Erythroblast (primary cell): ENCODE measurements at places on chromosomes 6 and 20.
A peak's percentile ranks its signal among the peaks of the same experiment; 100 is the strongest.

DNA sequence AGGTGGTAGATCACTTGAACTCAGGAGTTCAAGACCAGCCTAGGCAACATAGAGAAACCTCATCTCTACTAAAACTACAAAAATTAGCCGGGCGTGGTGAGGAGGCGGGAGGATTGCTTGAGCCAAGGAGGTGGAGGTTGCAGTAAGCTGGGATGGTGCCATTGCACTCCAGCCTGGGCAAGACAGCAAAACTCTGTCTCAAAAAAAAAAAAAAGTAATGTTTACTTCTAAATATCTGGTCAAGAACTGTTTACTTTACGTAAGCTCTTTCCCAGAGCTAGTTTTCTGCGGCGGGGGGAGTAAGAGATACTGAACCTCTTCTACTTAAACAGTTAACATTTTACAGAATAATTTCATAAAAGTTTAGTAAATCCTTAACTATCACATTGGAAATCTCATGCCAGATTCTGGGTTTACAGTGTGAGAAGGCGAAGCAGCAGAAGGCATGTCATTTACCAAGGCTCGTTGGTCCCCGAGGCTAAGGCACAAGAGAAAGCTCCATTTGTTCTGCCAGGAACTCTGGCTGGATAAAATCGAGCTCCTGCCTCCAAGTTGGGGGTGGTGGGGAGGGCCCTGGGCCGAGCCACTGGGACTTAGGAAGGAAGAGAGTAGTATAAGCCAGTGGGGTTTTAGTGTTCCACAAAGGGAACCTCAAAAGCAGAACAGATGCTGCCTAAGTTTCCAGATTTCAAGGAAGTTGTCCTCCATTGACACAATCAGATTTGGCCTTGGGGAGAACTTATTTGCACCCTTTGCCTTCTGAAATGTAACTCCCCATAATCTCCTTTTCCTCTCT lies 41.7 kb downstream of the ARFGEF2 start:
- DNase-seq, result no peak

GRCh38 chr6:96562886-96563285 lies at the start of gene FHL5:
Gene FHL5, plus strand, starts transcription at chr6:96563128. Its CDS starts 40,486 bp downstream, at chr6:96603614.
- DNase-seq, result no peak

GRCh38 chr20:49676581-49677291 lies 36.9 kb downstream of the B4GALT5 start:
- peak; percentile 65 for DNase-seq

DNA sequence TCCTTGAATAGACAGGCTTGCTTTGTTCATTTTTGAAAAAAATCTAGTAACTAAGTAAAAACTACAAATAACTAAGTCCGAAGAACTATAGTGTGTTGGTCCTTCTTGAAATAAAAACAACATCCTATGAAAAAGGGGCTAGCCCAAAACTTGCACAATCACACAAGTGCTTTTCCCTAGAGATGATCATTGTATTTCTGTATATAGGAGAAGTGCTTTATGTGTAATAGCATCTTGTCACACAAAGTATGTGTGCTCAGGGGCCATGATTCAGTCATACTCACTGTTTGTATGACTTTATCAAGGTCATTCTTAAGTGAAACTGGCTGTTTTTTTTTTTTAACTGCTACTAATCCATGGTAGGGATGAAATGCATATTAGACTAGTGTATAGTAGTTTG lies 179.8 kb downstream of the DTNBP1 start:
- no peak for DNase-seq

- DNase-seq, result peak; percentile 55
Measured at GRCh38 chr20:33444797-33445560, 1.4 kb upstream of the SNTA1 start.

DNA sequence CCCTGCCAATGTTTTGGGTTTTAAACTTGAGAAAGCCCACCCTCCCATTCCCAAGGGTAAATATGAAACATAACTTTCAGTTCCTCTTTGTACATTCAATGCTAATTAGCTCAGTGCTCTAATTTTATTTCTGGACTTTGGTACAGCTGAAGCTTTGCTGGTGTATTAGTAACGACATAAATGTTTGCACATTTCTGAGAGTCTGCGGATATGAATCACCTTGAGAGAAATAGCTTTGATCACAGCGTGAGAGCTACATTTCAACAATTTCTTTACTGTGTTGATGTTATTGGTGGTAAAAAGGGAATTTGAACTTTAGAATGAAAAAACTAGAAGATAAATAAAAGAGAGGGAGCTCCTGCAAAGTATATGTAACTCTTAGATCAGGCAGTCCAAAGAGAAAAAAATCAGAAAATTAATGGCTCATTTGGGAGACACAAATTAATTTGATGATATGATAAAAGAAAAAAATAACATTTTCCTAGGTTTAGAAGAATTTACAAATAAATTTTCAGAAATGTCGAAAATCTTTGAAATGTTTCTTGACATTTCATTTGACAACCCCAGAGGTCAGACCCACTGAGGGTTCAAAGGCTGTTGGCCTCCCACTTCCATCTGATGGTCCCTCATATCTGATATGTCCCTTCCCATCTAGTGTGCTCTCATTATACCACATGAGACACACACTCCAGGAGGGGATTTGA lies 38.5 kb upstream of the CAP2 start:
- no peak for DNase-seq

DNA sequence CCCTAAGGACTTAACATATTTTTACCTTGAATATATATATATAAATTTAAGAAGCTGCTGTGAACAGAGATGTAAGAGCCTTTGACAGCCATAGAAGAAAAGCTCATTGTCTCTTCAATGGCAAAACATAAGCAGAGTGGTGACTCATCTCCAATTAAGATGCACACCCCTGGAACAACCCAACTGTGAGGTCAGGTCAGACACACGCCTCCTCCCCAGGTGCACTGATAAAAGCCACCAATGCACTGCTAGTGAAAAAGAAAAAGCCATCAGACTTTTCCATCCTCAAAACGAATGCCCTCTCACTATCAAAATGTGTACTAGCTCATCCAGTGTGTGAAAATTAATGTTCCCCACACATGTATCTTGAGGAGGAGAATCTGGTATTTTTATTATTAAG lies 100.1 kb downstream of the SMLR1 start:
- DNase-seq, result no peak

GRCh38 chr6:19036196-19036555 lies 649.0 kb downstream of the RNF144B start:
- no peak for DNase-seq

DNA sequence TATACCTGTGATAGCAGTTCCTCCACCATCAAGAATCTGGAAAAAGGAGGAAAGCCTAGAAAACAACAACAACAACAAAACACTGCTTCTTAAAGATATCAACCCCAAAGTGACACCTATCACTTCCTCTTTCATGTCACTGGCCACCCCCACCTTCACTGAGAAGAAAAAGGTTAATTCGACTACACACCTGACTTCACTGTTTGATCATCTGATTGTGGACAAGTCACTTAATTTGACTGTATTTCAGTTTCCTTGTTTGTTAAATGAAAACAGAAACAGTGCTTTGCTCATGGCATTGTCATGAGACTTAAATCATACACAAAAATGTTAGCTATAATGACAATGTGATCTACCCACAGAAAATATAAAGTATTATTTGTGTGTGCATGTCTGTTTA lies 280.6 kb upstream of the SULF2 start:
- no peak for DNase-seq

GRCh38 chr20:49100972-49101371 lies 54.9 kb downstream of the CSE1L start:
- DNase-seq, result peak; percentile 34

DNA sequence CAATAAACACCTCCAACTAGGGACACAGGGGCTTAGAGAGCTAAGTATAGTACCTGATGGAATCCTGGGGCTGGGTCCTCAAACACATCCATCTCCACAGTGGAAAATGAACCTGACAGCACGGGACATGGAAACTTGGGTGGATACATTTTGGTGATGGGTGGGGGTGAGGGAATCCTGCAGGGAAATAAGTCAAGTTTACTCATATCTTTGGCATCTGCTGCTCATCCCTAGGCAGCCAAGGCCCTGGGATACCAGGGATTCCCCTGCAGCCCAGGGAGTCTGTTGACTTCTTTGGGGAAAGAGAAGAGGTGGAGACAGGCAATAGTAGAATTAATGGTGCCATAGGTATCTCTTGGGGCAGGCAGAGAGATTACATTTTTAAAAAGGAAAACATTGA lies 6.6 kb downstream of the APOBEC2 start:
- DNase-seq, result no peak

- DNase-seq, result peak; percentile 93
Measured at GRCh38 chr6:14476793-14477531, 359.4 kb downstream of the CD83 start.

- DNase-seq, result no peak
Measured at GRCh38 chr6:23952245-23952644, 173.8 kb upstream of the NRSN1 start.

GRCh38 chr6:139380168-139380567 lies 5.7 kb upstream of the CITED2 start:
- DNase-seq, result no peak

DNA sequence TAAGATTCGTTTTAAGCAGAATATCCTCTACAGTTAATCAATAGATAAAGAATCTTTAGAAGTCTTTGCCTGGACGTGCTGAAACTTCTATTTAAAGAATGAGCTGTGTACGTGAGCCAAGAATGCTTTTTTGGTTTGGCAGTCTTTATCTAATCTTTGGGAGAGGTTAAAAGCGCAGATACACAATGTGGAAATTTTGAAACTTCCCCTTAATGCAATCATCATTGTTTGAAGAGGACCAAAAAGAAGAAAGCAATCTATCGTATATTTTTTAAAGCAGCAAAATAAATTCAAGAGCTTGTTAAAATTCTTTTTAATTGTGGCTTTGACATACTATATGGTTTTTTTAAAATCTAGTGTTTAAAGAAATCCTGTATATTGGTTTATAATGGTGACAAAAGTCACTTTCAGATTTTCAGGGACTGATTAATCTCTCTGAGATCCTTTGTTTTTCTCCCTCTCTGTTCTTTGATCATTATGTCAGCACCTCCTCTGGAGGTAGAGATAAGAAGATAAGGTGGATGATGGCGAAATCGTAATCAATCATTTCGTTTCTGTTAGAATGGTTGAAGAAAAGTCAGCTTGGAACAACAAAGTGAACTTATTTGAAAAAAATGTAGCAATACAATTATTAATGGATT lies 92.1 kb upstream of the FAM184A start:
- DNase-seq, result peak; percentile 13

DNA sequence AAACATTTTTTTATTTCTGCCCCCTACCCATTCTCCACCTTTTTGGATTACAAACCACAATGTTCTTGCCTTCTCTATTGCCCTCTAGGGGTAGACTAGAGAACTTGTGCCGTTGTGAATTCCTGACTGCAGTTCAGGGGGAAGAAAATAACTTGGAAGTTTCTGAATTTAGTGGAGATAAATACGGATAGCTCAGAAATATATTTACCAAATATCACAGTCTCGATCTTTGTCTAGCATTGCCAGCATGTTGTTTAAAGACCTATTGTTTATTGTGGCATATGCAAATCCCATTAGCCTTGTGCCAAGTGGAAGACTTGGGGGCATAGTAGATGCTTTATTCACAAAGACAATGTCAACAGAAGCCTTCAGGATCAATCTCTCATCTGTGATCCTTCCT lies 154.1 kb upstream of the MMS22L start:
- no peak for DNase-seq

DNA sequence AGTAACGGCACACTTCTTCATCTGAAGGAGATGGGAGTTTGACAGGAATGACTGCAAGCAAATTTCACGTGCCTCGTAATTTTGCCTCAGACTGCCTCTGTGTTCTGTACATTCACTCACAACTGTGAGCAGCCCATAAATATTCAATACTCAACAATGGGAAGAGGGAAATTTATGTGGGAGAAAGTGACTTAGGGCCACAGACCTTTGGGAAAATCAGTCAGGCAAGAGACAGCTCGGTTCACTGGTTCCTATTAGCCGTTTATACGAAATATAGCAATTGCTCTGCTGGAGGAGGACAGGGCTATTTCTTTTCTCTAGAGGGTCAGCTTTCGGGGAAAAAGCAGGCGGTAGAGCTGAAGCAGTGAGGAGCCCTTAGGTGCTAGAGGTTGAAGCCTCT lies 28.0 kb downstream of the OPN5 start:
- DNase-seq, result no peak
